ENCODE measurements at places on chromosomes 5 and 9.

- no peak for DNase-seq
Observed at GRCh38 chr9:73643379-73644013, 491.8 kb downstream of the ANXA1 start.

- DNase-seq = no peak
Observed at GRCh38 chr5:69308046-69308553, 24.5 kb downstream of the CCDC125 start.

- no peak for DNase-seq
Observed at GRCh38 chr5:9362600-9362999, 183.3 kb downstream of the SEMA5A start.

- DNase-seq = no peak
Observed at GRCh38 chr9:100700689-100701318, 122.9 kb downstream of the CAVIN4 start.

DNA sequence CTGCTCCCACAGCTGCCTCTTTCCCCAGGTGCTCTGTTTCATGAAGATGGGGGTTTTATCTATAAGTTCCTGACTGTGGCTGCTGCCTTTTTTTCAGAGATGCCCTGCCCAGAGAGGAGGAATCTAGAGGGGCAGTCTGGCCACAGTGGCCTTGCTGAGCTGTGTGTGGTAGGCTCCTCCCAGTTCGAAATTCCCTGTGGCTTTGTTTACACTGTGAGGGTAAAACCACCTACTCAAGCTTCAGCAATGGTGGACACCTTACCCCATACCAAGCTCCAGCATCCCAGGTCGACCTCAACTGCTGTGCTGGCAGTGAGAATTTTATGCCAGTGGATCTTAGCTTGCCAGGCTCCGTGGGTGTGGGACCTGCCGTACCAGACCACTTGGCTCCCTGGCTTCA lies 250.0 kb downstream of the FER start:
- no peak for DNase-seq

- DNase-seq = no peak
Observed at GRCh38 chr5:61123145-61123544, 39.1 kb downstream of the SMIM15 start.

DNA sequence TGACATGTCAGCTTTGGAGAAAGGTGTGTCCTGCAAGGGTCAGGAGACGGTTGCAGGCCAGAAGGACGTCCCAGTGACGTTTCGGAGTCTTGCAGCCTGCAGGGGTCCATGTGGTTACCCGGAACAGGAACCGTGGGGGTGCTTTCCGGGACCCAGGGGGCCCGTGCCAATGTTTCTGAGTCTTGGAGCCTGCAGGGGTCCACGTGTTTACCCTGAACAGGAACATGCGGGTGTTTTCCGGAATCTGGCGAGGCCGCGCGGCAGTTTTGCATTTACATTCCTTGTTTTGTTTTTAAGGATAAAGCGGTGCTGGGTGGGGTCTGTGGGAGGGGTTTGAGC lies 30.6 kb downstream of the NKD2 start:
- no peak for DNase-seq

DNA sequence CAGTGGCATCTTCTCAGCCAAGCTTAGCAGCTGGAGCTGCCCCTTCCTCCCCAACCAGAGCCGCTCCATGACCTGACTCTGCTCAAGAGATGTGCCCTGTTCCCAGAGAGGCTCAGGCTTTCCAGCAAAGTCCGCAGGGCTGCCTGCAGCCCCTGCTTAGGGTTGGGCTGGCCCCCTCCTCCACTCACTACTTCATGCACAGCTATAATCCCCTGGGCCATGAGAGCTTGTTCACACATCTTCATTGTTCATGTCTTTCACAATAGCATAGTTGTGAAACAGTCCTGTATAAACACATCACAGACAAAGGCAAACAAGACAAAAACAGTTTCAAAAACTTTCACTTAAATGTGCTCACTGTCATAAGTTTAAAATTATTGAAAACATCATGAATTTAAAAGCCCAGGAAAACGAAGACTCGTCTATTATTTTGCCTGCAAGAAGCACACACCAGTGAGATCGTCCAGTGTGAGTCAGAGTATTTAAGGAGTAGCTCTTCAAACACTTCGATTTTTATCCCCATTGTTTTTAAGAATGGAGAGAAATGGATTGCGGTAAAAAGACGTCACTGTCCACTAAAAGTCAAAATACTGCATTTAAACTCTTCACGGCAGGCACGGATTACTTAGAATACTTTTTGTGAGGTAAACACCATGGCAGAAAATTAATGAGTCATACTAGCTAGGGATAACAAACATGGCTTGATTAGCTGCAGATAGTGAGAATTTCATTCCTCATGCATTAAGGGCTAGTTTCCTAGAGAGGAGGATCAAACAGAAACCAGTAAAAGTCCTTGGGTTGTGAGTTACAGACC lies 40.7 kb upstream of the S1PR3 start:
- DNase-seq = no peak

GRCh38 chr5:173535976-173536639 lies 80.3 kb downstream of the BOD1 start:
- no peak for DNase-seq

DNA sequence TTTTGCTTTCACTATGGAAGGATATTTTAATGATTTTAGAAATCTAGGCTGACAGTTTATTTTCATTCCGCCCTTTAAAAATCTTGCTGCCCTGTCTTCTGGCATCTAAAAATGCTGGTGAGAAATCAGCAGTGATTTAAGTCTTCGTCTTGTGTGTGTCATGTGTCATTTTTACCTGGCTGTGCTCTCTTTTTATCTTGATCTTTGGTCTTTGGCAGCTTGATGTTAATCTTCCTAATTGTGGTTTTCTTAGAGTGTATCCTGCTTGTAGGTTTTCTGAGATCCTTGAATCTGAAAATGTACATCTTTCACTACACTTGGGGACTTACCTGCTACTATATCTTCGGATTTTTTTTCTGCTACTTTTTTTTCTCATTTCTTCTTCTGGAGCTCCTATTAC lies 11.9 kb upstream of the LPCAT1 start:
- no peak for DNase-seq

DNA sequence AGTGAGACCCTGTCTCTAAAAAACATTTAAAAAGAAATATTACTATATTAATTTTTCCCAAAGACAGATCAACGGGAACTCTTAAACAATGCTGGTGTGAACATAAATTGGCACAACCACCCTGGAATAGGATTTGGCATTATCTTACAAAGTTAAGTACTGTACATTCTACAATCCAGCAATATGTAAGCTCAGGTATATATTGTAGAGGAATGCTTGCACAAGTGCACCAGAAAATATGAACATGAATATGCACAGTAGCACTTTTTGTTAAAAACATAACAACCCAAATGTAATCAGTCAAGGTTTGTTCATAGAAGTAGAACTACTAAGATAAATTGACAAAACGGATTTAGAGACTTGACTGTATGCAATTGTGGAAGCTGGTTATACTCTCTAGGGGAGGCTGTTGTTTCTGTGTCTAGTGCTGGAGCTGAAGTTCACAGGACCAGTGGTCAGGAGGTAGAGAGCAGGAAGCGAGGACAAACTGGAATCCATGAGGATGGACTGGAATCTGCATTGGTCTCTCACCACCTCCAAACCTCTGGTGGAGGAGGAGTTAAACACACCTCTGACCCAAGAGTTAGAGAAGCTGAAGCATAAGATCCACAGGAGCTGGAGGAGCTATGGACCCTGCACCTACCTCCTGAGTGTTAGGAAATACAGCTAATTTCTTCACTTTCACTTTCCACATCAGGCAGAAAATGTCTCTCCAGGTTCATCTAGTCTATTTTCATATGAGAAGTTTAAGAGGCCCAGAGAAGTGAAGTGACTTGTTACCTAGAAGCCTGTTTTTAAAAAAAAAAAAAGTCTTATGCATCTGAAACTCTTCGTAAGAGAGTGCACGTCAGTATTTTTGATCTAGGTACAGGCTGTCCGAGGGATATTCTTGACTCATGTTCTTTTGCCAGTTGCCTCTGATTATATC lies 20.3 kb upstream of the RIC1 start:
- DNase-seq = no peak

All from NCI-H1417 treated with DMSO at 0.1 percent for 48 hours (cell line).